Thoracic aorta (tissue), 2 donors: ENCODE measurements at places on chromosomes 5 and 9. TPM values are rescaled to one million over a fixed set of nuclear protein-coding genes. Genes with fewer than 3 reads are reported as not detected.
A peak's percentile ranks its signal among the peaks of the same experiment; 100 is the strongest.

- no peak for DNase-seq
These were observed 34.7 kb downstream of the SHOC1 start for GRCh38 chr9:111759762-111760639.

DNA sequence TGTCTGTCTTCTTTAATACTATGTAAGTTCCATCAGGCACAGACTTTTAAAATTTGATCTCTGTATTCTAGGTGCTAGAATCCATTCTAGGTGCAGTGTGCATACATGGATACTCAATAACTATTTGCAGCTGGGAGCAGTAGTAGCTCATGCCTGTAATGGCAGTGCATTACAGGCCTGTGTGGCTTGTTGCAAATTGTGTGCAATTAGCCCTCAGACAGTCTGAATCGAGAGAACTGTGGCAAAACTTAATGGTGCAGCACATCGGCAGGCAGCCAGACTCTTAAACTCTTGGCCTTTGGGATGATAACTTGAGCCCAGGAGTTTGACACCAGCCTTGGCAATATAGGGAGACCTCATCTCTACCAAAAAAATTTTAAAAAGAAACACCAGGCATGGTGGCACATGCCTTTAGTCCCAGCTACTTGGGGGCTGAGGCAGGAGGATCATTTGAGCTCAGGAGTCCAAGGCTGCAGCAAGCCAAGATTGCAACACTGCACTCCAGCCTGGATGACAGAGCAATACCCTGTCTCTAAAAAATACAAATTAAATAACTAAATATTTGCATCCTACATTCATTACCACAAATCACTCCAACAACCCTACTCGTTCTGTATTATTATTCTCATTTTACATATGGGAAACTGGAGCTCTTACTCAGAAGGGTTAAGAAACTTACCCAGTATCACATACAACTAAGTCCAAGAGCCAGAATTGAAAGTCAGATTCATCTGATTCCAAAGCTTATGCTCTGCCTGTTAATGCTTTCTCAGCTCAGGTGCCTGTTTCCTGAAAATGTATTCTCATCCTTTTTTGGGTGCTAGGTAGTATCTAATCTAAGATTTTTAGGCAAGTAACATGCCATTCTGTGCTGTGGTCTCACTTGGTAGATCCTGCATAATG lies 30.1 kb downstream of the PRKACG start:
- no peak for DNase-seq

- no peak for DNase-seq
These were observed 603.0 kb downstream of the CCDC171 start for GRCh38 chr9:16155878-16156277.

DNA sequence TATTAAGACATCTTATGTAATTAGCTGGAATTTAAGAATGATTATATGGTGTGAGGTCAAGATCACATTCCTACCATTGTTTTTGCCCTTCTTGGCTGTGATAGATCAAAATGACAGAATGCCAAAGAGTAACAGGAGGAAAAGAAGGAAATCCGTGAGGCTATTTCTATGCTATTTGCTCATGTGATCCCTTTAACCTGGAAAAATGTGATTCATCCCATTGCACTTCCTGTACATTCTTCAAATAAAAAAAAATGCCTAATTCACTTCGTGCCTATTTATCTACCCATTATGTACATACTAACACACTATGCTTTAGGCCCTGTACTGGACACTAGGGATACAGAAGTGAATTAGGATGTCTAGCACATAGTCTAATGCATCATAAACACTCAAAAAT lies 154.1 kb upstream of the PAPPA start:
- DNase-seq: no peak

Gene ZNF883
- total RNA-seq: 0.95 TPM

GRCh38 chr5:37940931-37941623 lies 101.2 kb upstream of the GDNF start:
- DNase-seq: no peak

DNA sequence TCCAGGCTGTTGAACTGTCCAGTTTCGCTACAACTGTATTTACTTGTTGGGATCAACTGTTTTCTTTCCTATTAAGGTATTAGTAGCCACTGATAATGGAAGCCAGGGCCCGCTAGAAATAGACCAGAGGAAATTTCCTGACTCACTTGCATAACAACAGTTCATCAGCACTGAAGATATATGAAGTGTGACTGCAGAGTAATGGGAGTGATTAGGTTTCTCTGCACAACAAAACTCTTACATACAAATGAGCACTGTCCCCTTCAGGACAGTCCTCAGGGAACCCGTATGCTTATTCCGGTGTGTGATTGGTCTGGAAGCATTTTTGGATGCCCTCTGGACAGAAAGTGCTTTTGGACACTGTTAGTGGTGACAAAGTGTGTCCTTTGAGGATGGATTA lies 55.3 kb downstream of the LIX1 start:
- no peak for DNase-seq

GRCh38 chr9:7089406-7090193 lies 331.8 kb downstream of the KDM4C start:
- no peak for DNase-seq

GRCh38 chr5:137075163-137075970 lies 423.8 kb downstream of the SPOCK1 start:
- DNase-seq: no peak

- peak; percentile 41 for DNase-seq
These were observed 115.4 kb downstream of the LHX2 start for GRCh38 chr9:124126648-124127646.

Gene CDH18
- not detected for total RNA-seq

GRCh38 chr5:179880066-179880650 lies 21.5 kb upstream of the MRNIP start:
- no peak for DNase-seq

DNA sequence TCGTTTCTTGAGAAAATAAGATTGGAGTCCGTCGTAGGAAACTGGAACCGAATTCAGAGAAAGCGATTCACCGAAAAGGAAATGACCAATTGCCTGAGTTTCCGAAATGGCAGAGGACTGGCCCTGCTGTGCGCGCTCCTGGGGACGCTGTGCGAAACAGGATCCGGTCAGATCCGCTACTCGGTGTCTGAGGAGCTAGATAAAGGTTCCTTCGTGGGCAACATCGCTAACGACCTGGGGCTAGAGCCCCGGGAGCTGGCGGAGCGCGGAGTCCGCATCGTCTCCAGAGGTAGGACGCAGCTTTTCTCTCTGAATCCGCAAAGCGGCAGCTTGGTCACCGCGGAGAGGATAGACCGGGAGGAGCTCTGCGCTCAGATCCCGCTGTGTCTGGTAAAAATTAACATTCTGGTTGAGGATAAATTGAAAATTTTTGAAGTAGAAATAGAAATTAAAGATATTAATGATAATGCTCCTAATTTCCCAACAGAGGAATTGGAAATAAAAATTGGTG lies 379 bp downstream of the PCDHGA3 start:
- no peak for DNase-seq

GRCh38 chr9:122827761-122828093 lies 661 bp downstream of the PDCL start:
- no peak for DNase-seq

GRCh38 chr9:5688109-5688508 lies 59.2 kb downstream of the RIC1 start:
- DNase-seq: no peak

Gene GPR150
- total RNA-seq: not detected

GRCh38 chr9:105431424-105432246 lies 16.2 kb upstream of the FSD1L start:
- DNase-seq: no peak

GRCh38 chr9:27888661-27889295 lies 315.5 kb upstream of the C9orf72 start:
- no peak for DNase-seq

DNA sequence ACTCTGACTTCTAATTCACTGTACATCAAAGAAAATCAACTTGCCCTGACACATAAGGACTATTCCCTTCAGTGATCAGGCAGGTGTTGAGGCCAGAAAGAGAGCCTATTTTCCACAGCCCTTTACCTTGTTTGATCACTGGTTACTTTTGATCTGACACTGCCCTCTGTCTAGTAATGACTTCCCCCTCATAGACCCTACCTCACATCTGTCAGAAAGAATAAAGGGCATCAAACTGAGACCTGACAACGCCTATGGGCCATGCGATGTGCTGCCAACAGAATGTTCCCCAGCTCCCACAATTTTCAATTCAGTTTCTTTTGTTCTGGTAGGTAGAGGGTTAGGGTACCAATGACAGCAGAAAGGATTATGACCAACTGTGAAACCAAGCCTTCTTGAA lies 47.7 kb downstream of the FBXL17 start:
- no peak for DNase-seq

Gene COL15A1
- total RNA-seq: 70.4 TPM

DNA sequence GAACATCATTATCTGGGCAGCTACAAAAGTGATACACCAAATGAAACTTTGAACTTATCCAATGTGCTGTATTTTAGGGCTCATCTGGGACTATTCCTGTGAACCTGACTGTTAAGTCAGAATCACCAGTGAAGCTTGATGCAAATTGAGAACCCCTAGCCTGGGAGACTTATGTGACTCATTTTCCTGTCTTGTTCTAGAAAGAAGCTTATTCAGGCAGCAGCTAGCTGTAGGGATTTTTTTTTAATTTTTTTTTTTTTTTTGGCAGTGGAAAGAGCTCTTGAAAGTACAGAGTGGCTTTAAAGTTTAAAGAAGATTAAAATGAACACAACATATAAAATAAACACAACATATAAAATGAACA lies 81.1 kb upstream of the TNFAIP8 start:
- DNase-seq: no peak

Gene RAD23B
- total RNA-seq: 33.3 TPM
